ENCODE measurements at places on chromosomes 4 and X.

- DNase-seq = no peak
Observed at GRCh38 chr4:78031417-78031950, 25.6 kb upstream of the FRAS1 start.

DNA sequence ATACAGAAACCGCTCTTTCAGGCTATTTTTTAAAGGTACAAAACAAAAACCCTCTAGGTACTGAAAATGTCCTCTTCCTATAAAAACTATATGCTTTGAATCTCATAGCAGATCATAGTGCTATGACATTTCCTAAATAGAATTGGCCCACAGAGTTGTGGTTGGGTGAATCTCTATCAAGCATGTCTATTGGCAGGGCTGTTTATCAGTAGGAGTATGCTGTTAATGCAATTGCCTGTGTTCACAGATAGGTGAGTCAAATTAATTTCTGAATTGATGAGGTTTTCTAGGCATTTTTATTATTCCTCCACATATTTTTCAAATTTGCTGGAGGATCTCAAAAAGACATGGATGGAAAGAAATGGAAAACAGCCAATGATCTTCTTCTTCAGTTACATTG lies 73.9 kb downstream of the QRFPR start:
- DNase-seq = no peak

- no peak for DNase-seq
Observed at GRCh38 chr4:64883087-64883807, 474.0 kb upstream of the TECRL start.

GRCh38 chrX:126376465-126376864 lies 176.1 kb downstream of the DCAF12L1 start:
- DNase-seq = no peak

- DNase-seq = no peak
Observed at GRCh38 chr4:36652857-36653256, 371.4 kb downstream of the DTHD1 start.

DNA sequence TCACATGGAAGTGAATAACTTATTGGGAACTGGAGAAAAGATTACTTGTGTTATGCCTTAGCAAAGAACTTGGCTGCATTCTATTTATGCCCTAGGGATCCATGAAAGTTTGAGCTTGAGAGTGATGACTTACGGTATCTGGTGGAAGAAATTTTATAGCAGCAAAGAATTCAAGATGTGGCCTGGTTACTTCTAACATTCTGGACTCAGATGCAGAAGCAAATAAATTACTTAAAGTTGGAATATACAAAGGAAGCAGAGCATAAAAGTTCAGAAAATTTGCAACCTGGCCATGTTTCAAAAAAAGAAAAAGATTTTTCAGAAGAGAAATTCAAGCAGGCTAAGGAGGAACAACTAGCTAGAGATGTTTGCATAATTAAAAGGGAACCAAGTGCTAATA lies 252.3 kb upstream of the WDFY3 start:
- DNase-seq = no peak

DNA sequence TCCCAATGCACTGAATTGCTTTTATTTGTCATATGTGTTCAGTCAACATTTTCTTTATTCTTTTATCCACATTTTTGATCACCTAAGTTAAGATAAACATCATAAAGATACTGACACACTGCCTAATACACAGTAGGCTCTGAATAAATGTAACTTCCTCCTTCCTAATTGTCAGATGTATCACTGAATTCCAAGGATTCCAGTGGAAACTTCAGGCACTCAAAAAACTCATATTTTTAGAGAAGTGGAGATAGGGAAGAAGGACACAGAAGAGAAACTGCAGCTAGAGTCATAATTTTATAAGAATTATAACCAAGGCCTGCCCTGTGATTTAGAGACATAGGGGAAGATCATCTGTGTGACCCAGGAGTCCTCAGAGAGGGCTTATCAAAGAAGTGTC lies 753.3 kb downstream of the ADGRL3 start:
- DNase-seq = no peak

DNA sequence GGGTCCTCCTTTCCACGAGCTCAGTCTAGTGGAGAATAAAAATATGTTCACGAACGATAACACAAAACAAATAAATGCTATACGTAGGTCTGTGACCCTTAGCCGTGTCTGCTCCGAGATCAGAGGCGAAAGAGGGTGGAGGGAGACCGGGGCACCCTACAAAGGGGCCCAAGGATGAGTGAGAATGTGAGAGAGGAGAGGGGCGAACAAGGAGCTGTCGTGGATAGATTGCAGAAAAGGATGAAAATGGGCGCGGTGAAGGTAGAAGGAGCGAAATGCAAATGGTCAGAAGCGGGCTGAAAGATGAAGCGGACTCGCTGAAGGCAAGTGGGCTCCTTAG lies 6.2 kb upstream of the ZBTB33 start:
- DNase-seq = no peak

DNA sequence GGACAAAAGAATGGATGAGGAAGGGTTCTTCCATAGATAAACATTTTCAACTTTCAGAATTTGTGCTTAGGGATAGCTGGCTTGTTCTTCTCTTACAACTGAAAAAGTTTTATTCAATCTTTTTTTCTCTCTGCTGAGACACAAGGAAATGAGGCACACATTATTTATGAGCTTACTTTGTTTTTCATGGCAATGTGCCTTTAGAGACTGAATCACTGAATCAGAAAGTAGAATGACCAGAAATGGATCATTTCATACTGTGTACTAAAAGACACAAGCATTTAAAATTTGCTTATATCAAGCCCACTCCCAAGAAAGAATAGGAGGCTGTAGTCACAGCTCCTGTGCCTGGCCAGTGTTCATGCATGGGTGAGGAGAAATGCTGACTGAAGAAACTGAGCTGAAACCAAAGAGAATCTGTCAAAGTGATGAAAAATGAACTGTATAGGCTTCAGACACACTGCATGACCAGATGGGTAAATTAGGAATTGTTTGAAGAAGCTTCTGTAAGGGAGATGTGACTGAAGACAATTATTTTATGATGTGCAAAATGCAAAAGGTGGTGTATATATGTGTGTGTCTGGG lies 413.8 kb downstream of the RAPGEF2 start:
- DNase-seq = no peak

DNA sequence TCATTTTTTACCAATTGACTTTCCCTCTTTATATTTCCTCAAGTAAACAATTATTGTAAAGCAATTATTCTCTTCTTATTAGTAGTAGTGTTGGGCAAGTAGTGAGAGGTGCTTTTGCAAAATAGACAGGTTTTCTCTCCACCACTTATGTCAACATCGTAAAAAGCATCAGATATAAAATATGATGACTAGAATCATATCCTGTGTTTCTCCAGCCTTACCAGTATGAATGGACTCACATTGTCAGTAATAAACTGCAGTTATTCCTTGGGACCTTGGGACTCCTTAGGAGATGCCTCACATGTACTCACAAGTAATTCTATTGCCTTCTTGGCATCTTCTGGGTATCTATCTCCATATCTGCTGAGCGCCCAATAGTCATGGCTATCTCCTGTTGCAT lies 40.4 kb upstream of the BRS3 start:
- no peak for DNase-seq

All from sigmoid colon (tissue), 7 donors.